ENCODE measurements at places on chromosomes 7 and 10.

- no peak for DNase-seq
Observed at GRCh38 chr10:8221451-8221850, 167.0 kb downstream of the GATA3 start.

DNA sequence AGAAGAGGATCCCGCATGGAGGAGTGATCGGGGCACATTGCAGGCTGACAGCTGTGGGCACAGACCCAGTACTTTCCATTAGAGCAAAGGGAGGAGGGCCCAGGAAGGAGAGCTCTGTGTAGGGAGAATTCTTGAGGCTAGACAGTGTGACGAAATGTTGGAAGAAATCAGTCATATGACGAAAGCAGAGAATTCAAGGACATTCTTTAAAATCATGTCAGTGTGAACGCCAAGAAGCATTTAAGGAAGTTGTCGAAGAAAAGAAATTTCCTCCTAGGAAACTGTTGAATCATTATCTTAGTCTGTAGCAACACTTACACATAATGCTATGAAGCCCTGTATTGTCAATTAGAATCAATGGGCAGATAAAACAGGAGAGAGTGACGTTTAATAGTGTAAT is 191.3 kb upstream of the ADARB2 start:
- DNase-seq: no peak

- DNase-seq: no peak
Observed at GRCh38 chr10:100009283-100009792, 409 bp downstream of the DNMBP start.

DNA sequence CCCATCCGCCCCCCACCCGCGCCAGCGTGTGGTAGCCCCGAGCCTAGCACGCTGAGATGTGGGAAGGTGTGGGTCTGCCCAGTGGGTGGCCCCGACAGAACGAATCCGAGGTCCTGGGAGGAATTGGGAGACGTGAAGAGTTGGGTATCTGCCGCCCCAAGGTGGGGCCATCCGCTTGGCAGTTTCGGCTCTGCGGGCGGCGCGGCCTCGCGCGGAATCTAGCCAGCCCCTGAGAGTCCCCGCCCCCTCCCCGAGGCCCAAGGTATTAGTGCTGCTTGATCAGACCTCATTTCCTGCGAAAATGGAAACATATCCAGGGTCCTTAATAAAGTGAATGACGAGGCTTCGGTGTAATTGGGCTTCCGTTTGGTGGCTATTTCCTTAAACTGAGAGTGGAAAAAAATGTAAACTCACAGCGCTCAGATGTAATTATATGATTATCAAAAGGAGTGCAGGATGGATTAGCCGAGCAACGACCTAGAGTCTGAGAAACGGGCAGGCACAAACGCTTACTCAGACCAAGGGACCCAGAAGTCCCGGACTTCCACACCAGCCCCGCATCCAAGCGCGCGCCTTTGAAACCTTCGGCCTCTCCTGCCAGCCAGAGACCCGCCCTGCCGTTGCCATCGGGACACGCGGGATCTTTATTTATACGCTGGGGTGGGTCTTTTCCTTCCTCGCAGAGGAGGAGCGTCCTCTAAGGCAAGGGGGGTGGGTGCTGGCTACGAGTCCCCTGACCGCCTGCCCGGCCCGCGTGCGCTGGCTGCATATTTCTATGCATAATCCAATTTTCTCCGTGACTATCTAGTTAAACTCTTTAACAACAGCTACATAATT is 12.8 kb downstream of the LBX1 start:
- DNase-seq: no peak

- no peak for DNase-seq
Observed at GRCh38 chr10:128070161-128070560, 56.1 kb downstream of the MKI67 start.

DNA sequence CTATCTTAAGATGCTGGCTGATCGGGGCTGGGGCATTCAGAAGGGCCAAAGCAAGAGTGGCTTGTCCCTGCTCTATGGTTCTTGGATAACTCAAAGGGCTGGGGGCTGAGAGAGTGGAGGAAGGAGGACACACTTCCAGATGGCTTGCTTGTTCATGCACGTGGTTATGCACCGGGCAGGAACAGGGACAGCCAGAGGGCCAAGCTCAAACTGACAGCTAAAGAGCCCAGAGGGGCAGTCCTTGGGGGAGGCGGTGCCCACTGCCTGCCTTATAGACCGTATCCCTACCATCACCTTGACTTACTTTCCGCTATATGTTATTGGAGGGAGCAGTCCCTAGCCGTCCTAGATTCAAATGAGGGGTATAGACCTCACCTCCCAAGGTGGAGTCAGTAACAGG is 192.7 kb upstream of the SVIL start:
- DNase-seq: no peak

DNA sequence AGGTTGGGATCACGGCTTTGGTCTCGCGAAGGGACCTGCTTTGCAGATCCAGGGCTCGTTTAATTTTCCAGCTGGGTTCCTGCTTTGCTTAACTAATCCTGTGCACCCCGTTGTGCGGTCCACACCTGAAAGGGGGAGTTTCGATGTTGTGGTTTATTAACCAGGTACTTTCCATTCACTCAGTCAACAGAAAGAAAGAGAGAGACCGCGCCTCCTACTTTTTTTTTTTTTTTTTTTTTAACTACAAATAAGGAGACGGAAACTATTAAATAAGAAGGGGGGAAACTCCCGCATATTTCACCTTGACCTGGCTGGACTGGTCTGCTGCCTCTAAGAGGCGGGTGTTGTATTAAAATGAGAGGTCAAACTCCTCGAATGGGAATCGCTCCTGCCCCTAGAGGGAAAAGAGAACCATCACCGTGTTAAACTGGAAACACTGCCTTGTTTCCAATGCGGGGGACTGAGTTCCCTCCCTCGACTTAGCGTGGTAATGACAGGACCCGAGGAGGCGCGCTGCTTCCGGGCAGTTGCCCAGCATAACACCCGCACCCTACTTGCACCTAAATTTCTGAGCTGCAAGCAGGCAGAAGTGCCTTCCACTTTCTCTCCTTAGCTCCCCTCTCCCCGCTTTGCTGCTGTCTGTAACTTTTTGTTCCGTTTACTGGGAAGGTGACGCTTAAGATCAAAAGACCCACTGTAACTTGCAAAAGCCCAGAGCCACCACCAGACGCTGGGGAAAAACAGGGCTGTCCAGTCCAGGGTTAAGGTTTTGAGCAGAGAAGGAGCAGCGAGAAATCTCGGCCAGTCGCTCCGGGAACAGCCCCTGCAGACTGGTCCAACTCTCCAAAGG is 1.1 kb upstream of the ITGB8 start:
- DNase-seq: no peak
